ENCODE measurements at places on chromosomes 3 and 15.
A peak's percentile ranks its signal among the peaks of the same experiment; 100 is the strongest.

- DNase-seq = no peak
Measured at GRCh38 chr3:171375666-171376595, 84.3 kb downstream of the TNIK start.

DNA sequence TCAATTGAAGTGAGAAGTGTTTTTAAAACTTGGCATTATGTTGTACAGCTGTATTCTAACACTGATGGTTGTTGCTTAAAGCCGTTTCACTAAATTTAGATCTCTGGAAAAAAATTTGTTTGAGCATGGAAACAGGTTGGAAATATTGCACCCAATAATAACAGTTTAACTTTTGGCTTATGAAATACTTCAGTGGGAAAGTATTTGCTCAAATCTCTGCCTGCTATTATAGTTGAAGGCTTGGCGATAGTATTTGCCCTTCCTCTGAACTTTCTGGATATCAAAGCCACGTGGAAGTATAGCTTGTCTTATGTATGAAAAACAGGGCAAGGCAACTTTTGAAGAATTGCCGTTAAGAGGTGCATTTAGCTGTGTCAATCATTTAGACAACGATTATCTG is 270.3 kb upstream of the LRRFIP2 start:
- no peak for DNase-seq

GRCh38 chr15:80588801-80589200 is 106.3 kb upstream of the ABHD17C start:
- peak; percentile 82 for DNase-seq

- peak; percentile 67 for DNase-seq
Measured at GRCh38 chr15:101308604-101309435, 13.8 kb upstream of the SNRPA1 start.

- no peak for DNase-seq
Measured at GRCh38 chr15:99365242-99365641, 114.0 kb downstream of the LRRC28 start.

- DNase-seq = no peak
Measured at GRCh38 chr3:162317046-162317445, 820.4 kb downstream of the OTOL1 start.

- no peak for DNase-seq
Measured at GRCh38 chr3:149448331-149448831, 26.1 kb upstream of the TM4SF4 start.

DNA sequence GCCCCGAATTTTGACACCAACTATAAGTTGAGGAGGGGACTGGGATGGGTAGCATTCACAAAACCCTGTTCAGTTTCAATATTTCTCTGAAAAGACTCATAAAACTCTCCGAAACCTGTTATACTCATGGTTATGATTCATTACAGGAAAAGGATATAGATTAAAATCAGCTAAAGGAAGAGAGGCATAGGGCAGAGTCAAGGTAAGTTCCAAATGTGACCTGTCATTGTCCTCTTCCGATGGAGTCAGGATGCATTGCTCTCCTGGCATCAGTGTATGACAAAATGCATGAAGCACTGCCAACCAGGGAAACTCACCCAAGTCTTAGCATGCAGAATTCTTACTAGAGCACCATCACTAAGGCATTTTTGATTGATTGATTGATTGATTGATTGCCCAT is 525.0 kb upstream of the NAALADL2 start:
- no peak for DNase-seq

DNA sequence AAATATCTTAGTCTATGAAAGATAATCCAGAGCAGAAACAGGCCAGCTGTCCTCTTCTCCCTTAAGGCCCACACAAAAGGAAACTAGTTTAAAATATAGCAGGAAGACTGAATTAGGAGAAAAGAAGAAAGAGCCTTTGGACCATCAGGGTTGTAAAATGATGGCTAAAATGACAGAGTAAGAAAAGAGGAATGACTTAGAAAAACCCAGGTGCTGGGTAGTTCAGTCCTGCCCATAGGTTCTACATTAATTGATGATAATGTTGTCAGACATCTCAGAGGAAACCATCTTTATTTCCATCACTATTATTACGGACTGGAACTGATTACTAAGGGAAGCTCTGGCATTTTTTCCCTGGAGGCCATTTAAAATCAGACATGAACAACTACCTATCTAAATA is 142.8 kb upstream of the STT3B start:
- DNase-seq = no peak

DNA sequence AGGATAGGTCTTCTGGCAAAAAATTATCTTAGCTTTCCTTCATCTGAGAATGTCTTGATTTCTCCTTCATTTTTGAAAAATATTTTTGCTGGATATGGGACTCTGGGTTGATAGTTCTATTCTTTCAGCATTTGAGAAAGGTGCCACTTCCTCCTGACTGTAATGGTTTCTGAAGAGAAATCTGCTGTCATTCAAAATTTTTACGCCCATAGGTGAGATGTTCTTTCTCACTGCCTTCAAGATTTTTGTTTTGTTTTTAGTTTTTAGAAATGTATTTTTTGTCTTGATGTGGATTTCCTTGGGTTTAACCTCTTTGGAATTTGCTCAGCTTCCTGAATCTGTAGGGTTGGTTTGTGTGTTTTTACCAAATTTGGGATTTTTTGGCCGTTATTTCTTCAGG is 37.1 kb upstream of the ATP2B2 start:
- DNase-seq = no peak

- no peak for DNase-seq
Measured at GRCh38 chr15:98442379-98442833, 205.9 kb upstream of the IGF1R start.

DNA sequence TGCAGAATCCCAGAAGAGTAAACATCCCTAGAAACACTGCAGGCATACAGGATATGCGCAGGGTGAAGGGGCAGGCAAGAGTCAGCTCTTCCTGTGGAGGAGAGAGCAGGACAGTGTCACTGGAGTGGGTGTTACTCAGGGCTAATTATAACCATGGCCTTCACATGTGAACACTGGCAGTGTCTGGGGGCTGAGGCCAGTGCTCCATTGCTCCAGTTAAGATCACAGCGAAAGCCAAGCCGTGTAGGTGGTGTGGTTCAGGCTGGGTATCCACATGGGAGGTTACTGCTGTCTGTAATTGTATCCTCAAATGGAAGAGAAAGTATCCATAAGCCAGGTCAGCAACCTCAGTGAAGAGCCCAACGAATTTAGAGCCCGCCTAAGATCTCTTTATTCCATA is 84.6 kb downstream of the MESD start:
- DNase-seq = no peak

GRCh38 chr15:91793771-91794170 is 59.7 kb upstream of the SLCO3A1 start:
- no peak for DNase-seq

DNA sequence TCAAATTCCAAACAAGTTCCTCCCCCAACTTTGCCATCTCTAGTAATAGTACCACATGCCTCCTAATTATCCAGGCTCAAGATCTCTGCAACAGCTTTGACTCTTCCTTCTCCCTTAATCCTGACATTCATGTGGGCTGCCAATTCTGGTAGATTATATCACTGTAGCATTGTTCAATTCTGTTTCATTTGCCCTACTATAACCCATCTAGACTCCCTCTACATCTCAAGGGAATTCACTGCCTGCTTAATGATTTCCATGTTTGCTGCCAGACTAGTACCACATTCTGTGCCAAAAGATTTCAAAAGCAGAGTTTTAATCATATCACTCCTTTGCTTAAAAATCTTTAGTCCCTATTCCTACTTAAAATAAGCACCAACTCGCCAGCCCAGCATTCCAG is 34.6 kb upstream of the PPIB start:
- no peak for DNase-seq

- DNase-seq = no peak
Measured at GRCh38 chr15:41969851-41970431, 2.4 kb downstream of the EHD4 start.

DNA sequence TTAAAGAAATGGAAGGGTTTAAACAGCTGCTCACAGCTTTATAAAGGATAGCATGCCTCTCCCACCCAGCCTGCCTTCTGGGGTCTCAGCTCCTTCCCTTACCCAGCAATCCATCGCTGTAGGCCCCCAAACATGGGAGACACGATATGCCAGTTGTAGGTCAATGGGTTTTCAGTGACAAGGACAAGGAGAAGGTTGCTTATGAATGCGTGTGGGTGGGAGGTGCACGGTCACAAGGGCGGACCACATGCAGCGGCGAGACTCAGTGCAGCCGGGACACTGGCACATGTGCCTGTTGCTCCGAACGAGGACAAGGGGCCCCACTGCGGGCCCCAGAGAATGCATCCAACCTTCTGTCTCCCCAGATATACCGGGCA is 67.0 kb downstream of the MGLL start:
- DNase-seq = peak; percentile 30

DNA sequence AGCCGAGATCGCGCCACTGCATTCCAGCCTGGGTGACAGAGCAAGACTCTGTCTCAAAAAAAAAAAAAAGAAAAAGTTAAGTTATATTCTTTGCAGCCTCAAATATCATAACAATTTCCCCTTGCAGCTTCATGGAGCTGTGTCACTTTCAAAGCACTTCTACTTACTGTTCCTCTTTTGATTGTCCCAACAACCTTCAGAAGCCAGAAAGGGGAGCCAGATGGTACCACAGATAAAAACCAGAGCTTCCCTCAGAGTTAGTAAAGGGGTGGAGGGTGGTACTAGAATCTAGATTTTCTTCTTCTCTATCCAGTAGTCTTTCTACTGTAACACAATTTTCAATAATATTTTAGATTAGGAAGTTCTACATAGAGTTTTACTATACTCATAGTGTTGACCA is 188.8 kb downstream of the TAFA4 start:
- DNase-seq = no peak

GRCh38 chr3:100730524-100730923 is 21.2 kb downstream of the TFG start:
- no peak for DNase-seq

Measured in RWPE2 (cell line).